ENCODE measurements at places on chromosomes 4 and X.

DNA sequence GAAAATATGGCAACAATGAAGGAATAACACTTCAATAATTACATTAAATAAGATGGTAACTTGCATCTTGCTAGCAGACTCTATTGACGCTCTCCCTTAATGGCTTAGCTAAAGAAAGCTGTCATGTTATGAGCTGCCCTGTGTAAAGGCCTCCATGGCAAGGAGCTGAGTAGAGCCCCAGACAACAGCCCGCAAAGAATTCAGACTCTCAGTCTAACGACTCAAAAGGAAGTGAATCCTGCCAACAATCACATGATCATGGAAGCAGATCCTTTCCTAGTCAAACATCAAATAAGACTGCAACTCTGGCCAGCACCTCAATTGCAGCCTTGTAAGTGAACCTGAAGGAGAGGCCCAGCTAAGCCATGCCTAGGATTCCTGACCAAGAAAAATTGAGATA, 157.6 kb downstream of the MAB21L2 start:
- DNase-seq: no peak

DNA sequence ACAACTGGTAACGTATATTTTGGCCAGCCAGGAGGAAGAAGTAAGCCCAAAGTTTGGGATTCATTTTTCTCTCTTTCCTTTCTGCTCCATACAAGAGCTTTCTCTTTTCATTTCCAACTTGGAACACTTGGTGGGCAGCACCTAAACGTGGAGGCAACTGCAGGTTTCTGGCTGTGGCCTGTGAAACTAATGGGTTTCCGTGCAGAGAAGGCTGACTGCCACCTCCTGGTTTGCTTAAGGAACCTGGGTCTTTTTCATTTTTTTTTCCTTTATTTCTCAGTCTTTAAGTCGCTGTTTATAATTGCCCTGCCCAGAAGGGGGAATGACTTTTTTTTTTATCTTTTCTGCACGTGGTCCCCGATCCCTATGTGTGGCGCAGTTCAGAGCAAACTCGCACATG, 15.4 kb downstream of the ZNF718 start:
- no peak for DNase-seq

GRCh38 chr4:54539500-54540029, 118.2 kb upstream of the KIT start:
- DNase-seq: no peak

GRCh38 chr4:86939729-86940575, 5.1 kb downstream of the AFF1 start:
- DNase-seq: peak; percentile 80

- no peak for DNase-seq
Measured at GRCh38 chr4:109238746-109239145, 63.7 kb downstream of the COL25A1 start.

- peak; percentile 42 for DNase-seq
Measured at GRCh38 chr4:101020956-101021355, 326.4 kb downstream of the PPP3CA start.

DNA sequence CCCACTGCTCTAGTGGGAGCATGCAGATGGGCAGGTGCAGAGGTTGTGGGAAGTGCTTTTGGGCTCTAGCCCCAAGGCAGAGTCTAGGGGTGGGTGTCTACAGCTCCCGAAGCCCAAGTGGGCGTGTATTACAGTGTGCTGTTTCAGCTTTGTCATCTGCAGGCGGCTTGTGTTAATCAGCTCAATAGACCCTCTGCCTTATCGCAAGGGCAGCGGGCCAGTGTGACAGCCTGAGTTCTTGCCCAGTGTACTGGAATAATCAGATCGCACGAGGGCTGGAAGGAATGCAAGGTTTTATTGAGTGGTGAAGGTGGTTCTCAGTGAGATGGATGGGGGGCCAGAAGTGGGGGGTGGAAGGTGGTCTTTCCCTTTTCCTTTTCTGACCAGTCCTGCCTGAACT, 529.4 kb upstream of the AMOT start:
- no peak for DNase-seq

- DNase-seq: no peak
Measured at GRCh38 chr4:161517941-161518340, 645.9 kb downstream of the FSTL5 start.

Data from GM06990 (cell line).